ENCODE measurements at places on chromosomes 3 and 15. TPM values are rescaled to one million over a fixed set of nuclear protein-coding genes. Genes with fewer than 3 reads are reported as not detected.

GRCh38 chr3:39158148-39158715 is 4.8 kb upstream of the CSRNP1 start:
- no peak for DNase-seq

DNA sequence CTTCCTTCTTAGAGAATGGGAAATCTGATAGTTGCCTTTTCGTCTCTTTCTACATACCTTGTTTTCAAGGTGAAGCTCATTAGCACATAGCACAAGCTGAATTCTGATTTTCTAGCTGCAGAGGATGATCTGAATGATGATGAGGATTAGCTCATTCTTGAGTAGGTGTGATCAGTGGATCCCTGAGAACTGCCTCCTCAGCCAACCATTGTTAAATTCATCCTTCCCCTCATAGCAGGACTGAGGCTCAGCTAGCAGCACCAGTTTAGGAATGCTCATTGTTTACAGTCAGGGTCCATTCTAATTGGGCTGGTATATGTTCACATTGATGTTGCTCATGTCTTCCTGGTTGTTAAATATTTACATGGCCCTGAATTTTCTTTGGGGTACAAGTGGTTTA is 299.9 kb upstream of the MME start:
- DNase-seq: no peak

DNA sequence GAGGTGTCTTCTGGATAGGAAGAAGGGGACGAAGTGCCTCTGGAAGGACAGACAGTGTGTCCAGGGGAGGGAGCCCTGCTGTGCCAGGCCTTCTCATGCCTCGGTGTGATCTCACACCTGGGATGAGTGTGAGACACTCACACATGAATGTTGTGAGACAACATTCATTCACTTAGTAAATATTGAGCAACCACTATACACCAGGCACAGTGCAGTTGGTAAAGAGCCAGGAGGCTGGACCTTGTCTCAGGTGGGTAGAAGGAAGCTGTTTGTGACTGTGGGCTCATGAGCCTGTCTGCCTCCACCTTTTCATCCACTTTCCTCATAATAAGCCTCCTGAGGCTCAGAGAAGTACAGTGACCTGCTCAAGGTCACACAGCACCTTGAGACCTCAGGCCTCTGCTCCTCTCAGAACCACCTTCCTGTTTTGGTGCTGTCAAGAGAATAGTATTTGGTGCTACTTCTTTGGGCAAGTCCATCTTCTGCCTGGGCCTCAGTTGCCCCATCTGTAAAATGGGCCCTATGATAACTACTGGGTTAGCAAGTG is 20.9 kb downstream of the SLC6A6 start:
- no peak for DNase-seq

DNA sequence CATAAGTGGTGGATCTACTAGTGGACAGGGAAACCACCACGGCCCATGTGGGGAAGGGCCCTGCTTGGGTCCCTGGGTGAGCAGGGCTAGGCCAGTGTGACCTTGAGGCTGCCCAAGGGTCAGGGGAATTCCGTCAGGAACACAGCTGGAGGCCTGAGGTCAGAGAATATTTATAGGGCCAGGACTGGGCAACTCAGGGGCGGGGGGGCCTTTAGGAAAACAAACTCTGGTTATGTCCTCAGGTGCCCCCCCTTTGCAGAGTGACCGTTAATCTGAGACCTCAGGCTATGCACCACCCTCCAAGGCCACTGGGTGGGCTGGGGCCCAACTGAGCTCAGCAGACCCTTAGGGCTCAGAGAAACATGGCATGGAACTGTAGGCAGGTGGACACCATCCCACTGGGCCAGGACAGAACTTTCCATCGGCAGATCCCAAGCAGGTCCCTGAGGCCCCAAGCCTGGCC is 2.5 kb downstream of the TWF2 start:
- no peak for DNase-seq

The RPL4 gene
- 1,568 TPM for total RNA-seq

GRCh38 chr3:11580645-11581044 is 63.1 kb downstream of the VGLL4 start:
- no peak for DNase-seq

The SLC51A gene
- total RNA-seq: 0.69 TPM

The HTR3E gene
- total RNA-seq: not detected

The MEGF11 gene
- 6.2 TPM for total RNA-seq

The MAGI1 gene
- total RNA-seq: 41.5 TPM

The SHQ1 gene
- 19.0 TPM for total RNA-seq

GRCh38 chr3:151130428-151130827 is 45.0 kb downstream of the MED12L start:
- DNase-seq: no peak

- DNase-seq: no peak
These were observed 97.8 kb downstream of the SQOR start for GRCh38 chr15:45732662-45733061.

DNA sequence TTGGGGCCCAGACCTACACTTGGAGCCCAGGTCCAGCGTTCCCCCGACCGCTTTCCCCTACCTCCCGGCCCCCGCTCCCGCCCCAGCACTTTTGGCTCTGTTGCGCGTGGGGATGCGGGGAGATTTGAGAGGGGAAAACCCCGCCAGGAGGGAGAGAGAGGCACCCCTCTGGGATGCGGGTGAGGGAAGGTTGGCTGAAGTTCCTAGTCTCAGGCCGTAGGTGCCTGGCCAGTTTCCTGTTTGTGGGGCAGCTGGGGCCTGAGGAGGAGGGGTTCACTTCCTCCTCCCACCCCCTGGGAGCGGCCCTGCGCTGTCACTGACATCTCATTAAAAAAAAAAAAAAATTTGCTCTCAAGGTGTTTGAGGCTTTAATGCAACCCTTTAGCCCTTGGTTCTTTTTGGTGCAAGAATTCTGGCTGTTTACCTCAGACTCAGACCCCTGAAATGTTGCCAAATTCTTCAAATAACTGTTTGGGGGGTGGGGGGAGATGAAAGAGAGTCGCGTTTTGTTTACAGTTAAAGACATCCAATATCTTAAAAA is 2.6 kb downstream of the FAM43A start:
- no peak for DNase-seq

DNA sequence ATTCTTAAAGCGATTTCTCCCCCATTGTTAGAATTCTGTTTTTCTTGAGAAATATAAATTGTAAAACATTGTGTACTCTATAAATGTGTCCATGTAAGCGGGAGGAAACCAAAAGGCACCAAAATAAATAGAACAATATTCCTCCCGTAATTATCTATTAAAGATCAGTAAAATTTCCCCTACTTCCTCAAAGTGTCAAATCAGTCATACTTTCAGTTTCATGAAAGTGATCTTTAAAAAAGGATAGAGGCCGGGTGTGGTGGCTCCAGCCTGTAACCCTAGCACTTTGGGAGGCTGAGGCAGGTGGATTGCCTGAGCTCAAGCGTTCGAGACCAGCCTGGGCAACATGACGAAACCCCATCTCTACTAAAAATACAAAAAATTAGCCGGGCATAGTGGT is 278.9 kb downstream of the MECOM start:
- no peak for DNase-seq

The ATP13A4 gene
- 43.9 TPM for total RNA-seq

GRCh38 chr15:97874139-97874538 is 86.4 kb upstream of the ARRDC4 start:
- no peak for DNase-seq

- DNase-seq: no peak
These were observed 313.4 kb downstream of the CNTN6 start for GRCh38 chr3:1406250-1406649.

DNA sequence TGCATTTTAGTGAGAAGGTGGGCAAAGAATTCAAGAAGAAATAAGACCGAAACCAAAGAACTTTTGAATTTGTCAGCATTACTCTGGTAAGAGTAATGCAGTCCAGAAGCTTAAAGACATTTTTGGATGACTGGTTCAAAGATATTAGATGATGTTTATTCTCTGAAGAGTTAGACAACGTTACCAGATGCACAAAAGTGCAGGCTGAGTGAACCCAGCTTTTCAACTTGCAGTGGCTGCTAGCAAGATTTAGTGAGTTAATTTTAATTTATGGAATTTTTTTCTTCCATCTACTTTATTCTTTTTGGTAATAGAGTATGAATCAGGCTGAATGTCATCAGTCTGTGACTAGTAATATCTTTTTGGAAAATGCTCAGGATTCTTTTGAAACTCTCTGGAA is 267.3 kb upstream of the AZI2 start:
- DNase-seq: no peak

- no peak for DNase-seq
These were observed 82.2 kb downstream of the KLF15 start for GRCh38 chr3:126274735-126275619.

- no peak for DNase-seq
These were observed 23.7 kb upstream of the FAM98B start for GRCh38 chr15:38430106-38430760.

- no peak for DNase-seq
These were observed 80.7 kb upstream of the PCSK6 start for GRCh38 chr15:101570241-101570640.

GRCh38 chr15:95458721-95459120 is 871.8 kb upstream of the NR2F2 start:
- DNase-seq: no peak

DNA sequence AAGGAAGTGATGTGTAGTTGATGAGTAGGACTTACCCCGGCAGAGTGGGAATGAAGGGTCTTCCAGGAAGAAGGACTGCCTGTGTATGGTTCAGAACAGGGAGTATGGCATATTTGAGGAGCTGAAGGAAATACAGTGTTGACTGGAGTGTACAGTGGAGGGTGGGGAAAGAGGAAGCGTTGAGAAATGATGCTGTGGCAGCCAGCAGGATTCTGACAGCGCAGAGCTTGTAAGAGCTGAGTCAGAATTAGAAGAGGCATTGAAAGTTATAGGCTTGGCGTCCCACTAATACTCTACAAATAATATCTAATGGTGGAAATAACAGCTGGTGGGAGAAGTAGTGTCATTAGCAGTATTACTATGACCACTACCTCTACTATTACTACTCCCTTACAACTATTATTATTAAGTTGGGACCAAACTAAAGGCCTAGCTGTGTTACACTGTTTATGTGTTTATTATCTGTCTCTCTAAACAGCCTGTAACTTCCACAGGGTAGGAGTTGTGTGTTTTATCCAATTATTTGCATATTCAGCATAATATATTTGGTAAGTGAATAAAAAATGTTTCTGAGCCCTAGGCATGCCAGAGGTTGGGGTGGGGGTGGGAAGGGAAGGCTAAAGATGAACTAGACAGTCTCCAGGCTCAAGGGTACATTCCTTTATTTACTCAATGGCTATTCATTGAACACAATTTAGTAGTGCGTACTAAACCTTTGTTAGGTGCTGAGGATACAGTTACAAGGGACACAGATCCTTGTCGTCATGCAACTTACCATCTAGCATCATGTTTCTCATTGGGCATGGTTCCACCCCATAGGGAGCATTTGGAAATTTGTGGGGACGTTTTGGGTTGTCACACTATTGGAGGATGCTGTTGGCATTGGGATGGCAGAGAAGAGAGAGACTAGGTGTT is 428.8 kb upstream of the ONECUT1 start:
- DNase-seq: no peak

DNA sequence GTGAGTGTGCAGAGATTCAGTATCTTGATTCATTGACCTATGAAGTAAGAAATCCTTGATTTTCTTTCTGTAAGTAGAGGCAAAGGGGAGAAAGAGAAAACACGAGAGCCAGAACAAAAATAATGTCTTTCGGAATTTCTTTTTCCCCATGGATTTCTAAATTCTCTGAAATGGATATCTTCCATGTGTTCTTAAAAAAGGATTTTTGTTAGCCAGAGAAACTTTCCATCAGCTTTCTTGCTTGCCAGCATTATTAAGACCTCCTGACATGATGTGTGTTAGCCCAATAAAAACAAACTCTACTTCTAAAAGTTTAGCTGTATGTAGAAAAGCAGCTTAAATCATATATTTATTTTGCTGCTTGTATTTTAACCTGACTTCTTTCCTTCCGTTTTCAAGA is 122.3 kb upstream of the AADACL2 start:
- DNase-seq: no peak

The OXTR gene
- total RNA-seq: 3.1 TPM

The EFCC1 gene
- total RNA-seq: 2.7 TPM

- DNase-seq: no peak
These were observed 32.5 kb upstream of the MINAR1 start for GRCh38 chr15:79399606-79400005.

DNA sequence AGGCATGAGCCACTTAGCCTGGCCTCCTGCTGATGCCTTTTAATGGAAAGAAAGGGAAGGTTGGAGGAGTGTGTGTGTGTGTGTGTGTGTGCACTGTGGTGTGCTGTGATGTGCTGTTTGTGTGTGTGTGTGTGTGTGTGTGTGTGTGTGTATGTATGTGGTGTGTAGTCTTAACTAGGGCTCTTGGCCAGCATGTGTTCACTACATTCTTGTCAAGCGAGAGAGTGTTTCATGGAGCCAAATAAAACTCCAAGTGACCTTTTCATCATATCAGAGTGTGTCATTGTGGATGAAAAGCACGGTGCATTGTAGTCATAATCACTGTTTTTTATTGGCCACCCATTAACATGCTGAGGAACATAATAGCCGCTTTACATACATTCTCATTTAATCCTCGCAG is 30.8 kb upstream of the BHLHE40 start:
- DNase-seq: no peak

- DNase-seq: no peak
These were observed 42.4 kb downstream of the ARRDC4 start for GRCh38 chr15:98002866-98003265.

The TRIM42 gene
- total RNA-seq: not detected

The VGLL3 gene
- total RNA-seq: 17.5 TPM

The RARRES1 gene
- 10.2 TPM for total RNA-seq

The NEDD4 gene
- total RNA-seq: 11.6 TPM

The GPR160 gene
- 0.61 TPM for total RNA-seq

GRCh38 chr3:134797057-134797740 is 2.1 kb downstream of the EPHB1 start:
- DNase-seq: no peak

The UBAP1L gene
- total RNA-seq: 5.8 TPM

- no peak for DNase-seq
These were observed 457.3 kb upstream of the KCNMB2 start for GRCh38 chr3:178078953-178079352.

- no peak for DNase-seq
These were observed 57.7 kb upstream of the AADACL2 start for GRCh38 chr3:151675858-151676615.

Measured in spinal cord (tissue), 10 donors.